ENCODE measurements at places on chromosomes 7 and 10.

- no peak for DNase-seq
Measured at GRCh38 chr7:18860221-18860620, 257.2 kb downstream of the TWIST1 start.

DNA sequence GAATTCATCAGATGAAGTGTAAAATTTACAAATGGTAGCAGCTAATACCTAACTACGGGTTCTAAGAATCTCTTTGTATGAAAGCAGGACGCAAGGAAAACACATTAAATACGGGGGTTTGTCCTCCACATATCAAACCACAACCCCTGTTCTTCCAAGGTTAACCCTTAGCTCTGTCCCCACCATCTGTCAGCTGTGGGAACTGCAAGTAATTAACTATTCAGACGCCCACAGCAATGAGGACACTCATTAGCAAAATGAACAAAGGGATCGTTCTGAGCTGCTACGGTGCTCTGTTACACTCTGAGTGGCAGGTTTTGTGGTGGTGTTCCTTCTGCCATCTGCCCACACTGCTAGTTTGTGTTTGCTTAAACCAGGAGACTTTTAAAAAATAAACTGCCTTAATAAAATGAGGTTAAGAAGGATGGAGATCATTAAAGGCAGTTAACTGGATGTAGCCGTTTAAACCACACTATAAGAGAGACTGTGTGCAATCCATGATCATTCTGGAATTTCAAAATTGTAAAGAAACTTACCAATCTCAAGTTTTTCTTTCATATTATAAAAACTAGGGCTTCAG lies 51.4 kb downstream of the C10orf67 start:
- DNase-seq: peak; percentile 23

- DNase-seq: no peak
Measured at GRCh38 chr7:112023786-112024185, 182.4 kb downstream of the DOCK4 start.

DNA sequence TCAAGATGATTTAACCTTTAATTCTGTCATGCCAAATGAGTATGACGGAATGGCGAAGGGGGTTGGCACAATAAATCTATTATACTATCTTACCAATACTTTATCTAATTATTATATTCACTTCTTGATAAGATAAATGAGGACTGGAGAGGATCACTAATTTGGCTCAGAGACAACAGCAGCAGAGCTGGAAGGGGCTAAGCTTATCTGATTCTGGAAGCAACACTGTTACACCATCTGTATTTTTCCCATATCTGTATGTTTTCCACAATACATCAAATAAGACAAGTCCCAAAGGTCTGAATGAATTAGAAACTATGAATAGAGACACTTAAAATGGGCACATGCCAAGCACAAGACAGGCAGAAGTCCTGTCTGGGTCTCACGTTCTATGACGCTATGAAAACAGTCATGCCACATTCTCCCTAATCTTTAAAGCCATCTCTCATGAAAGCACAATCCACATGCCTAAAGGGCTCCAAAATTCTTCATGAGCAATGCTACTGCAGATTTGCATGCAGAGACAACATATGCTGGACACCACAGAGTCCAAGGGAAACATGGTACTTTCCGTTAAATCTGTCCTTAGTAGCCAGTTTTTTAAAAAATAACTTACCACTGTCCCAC lies 88.3 kb downstream of the SLC25A13 start:
- no peak for DNase-seq

- no peak for DNase-seq
Measured at GRCh38 chr10:42755556-42756093, 27.0 kb upstream of the BMS1 start.

DNA sequence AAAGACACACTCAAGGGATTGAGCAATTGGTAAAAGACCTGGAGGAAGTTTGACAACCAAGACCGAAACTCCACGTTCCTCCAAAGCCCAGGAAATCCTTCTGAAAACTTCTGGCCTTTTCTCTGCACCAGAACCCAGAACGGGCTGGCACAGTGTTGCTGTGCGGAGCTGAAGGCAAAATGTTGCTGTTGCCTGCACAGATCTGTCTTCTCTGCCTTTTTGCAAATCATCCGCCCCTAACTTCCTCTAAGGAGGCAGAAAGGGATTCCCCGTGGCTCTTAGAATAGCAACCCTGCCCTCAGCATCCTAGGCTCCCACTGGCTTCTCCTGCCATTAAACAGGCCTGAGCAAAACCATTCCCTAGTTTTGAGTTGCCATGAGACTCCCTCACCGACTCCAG lies 44.9 kb downstream of the FIGNL1 start:
- DNase-seq: no peak

GRCh38 chr7:141377906-141378305 lies 173.3 kb upstream of the AGK start:
- no peak for DNase-seq

GRCh38 chr10:125050383-125050782 lies 108.5 kb downstream of the ZRANB1 start:
- no peak for DNase-seq

GRCh38 chr7:55309040-55309991 lies 55.8 kb upstream of the LANCL2 start:
- DNase-seq: no peak

DNA sequence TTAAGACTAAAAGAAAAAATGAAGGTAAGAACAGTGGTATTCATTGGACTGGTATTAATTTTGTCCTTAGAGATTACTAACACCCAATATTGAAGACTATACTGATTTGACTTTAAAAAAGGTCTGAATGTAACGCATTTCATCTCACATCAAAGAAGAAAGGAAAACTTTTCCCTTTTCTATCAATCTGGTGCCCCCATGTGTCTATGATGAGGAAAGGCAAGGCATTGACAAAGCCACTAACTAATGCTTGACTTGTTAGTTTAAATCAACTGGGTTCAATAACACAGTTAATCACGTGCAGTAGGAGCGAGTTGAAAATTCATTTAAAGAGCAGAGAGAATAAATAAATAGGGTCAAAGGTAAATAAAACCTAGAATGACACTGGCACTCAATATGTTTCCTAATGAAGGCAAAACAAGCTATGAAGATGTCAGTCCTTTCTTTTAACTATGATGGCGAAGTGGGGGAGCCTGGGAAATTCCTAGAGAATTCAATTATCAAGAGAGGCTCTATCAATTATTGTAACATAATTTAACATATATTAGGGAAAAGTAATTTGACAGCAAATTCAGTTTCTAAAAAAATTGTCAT lies 180.9 kb downstream of the ANK3 start:
- no peak for DNase-seq

DNA sequence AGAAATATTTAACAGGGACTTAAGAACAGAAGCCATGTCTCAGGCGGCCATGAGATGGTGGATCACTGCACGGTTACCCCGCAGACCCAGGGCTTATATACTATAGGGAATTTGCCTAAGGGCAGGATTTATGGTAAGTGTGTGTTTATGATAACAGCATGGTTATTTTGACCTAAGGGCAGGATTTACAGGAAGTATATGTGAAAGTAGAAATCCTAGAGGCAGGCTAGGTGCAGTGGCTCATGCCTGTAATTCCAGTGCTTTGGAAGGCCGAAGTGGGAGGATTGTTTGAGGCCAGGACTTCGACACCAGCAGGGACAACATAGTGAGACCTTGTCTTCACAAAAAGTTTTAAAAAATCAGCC lies 43.0 kb upstream of the ZNF438 start:
- no peak for DNase-seq

- no peak for DNase-seq
Measured at GRCh38 chr7:3380886-3381685, 80.0 kb downstream of the SDK1 start.

DNA sequence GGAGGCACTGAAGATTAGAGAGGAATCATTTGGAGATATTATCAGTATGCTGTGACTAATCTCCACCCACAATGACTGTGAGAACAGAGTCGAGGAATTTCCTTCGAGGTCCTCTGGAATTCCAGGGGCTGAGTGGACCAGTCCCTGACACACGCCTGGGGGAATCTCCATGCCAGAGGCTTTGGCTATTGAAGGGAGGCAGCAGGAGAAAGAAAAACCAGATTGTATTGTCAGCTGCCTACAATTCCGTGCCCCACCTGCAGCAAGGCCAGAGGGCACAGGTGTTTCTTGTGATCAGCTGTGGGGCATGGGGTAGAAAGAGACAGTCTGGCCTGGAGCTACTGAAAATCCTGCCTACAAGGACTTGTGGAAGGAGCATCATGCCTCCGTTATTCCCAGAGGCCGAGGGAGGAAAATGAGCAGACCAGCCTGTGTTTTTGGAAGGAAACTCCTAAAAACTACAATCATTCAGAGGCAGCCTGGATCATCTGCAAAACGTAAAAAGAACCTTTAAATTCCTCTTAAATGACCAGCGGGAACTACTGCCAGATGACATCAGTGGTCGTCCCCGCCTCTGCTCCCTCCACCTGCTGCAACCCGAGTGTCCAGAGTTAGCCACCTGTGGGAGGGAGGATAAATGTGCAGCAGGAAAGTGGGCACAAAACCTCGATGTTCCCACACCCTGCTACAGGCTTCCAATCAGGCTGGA lies 25.4 kb upstream of the ANK3 start:
- peak; percentile 75 for DNase-seq

DNA sequence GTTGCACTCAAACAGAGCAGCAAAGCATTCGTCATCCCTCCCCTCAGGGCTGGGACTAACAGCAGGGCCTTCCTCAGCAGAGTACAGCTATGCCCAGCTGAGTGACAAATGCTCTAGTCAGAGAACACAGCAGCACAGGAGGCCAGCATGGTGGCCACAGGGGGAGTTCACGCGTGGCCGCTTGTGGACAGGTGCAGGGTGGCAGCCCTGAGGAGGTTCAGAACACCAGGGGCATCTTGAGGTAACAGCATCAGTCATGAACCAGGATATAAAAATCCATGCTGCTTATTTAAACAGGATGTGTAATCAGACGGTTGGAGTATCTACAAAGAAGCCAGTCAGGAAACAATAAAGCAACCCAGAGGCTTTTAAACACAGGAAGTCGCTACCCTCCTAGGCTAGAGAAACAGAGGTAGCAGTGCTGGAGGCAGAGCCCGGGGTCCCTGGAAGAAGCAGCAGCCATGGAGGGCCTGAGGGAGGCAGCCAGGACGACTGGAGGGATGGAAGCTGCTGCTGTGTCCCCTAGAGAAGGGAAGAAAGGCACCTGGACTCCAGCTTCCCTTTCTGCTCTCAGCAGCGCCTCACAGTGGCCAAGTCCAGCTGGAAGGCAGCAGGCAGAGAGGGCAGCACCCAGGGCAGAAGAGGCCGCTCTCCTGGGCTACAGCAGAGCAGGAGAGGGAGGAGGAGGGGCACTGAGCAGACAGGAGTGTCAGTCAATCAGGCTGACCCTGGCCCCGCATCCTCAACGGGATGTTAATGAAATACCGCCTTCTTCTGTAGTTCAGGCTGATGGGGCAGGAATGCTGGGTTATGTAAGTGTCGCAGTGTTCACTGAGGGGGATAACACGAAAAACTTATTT lies 70.8 kb upstream of the UCN3 start:
- DNase-seq: peak; percentile 26

DNA sequence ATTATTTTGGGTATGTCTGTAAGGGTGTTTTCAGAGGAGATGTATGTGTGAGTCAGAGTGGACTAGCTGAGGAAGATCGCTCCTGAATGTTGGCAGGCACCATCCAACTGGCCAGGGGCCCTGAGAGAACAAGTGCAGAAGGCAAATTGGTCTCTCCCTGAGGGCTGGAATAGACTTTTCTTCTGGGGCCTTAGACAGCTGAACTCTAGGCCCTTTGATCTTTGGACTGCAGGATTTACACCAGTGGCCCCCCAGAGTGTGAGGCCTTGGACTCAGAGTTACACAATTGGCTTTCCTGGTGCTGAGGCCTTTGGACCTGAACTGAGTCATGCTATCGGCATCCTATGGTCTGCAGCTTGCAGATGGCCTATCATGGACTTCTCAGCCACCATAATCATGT lies 217.2 kb downstream of the REEP3 start:
- no peak for DNase-seq

DNA sequence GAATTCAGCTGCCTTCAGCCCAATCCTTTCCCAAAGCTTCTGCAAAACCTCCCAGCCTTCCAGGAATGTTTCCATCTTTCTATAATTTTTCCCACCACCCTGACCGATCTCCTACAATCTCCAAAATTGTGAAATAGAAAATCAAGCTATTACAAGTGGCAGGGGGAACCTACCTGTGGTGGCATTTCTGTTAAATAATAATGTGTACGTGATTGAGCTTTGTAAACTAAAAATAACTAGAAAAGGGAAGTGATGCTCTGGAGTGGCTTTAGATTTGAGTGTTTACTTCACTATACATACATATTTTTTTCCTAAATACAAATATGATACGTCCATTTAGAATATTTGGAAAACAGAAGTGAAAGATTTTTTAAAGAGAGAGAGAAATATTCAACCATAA lies 593.6 kb downstream of the GRM8 start:
- no peak for DNase-seq

- DNase-seq: no peak
Measured at GRCh38 chr10:59705931-59706330, 3.7 kb downstream of the SLC16A9 start.

- DNase-seq: no peak
Measured at GRCh38 chr10:31072451-31072850, 40.8 kb upstream of the ZNF438 start.

DNA sequence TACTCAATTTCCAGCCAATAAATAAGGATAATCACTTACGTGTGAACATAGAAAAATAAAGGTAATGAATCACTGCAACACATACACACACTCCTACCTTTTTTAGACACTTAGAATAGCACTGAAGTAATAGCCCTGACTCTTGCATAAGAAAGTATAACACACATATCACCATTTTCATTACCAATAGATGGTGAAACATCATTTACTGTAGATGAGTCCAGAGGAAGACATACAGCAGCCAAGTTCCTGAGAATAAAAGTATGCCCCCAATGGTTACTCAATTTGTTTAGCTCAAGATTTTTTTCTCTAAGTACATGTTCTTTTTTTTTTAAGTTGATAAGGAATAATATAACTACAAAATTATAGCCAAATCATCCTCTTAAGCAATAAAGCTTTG lies 316.3 kb downstream of the PARD3 start:
- no peak for DNase-seq

DNA sequence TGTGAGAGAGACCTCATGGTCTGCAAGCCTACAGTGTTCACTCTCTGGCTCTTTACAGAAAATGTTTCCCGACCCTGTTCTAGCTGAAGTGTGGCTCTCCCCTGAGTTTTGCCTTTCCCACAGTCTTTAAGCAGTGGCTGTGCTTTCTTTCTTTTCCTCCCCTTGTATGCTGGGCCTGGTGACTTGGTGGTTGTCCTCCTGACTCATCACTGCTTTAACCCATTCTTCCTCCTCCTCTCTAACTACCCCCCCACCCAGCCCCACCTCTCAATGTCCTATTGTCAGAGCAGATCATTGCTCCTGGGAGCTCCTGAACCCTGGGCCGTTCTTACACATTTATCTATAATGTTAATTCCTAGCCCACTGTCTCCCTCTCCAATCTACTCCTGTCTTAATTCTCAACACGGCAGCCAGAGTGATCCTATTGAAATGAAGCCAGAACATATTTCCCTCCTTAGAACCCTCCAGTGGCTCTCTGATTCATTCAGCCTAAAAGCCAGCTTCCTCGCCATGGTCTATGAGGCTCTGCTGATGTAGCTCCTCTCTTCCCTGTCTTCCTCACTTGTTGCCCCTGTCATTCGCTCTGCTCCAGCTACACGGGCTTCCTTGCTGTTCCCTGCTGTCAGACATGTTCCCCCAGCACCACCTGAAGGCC lies 55.0 kb downstream of the DENND11 start:
- DNase-seq: no peak

- DNase-seq: no peak
Measured at GRCh38 chr7:31633467-31633866, 53.5 kb upstream of the PPP1R17 start.

GRCh38 chr10:7634142-7634894 lies 32.4 kb downstream of the ITIH5 start:
- no peak for DNase-seq

GRCh38 chr10:117092386-117092785 lies 45.7 kb downstream of the VAX1 start:
- DNase-seq: no peak
